ENCODE measurements at places on chromosomes 5 and 9. TPM values are rescaled to one million over a fixed set of nuclear protein-coding genes. Genes with fewer than 3 reads are reported as not detected.

GRCh38 chr5:402615-403359, 40.2 kb upstream of the EXOC3 start:
- H3K27me3 ChIP-seq: peaks cover 27% of the 10 kb centered on the region
- no peaks in the 10 kb centered on the region for H3K36me3 ChIP-seq
- peaks cover 14% of the 10 kb centered on the region for H3K4me1 ChIP-seq
- no peak overlapping the region for H3K27ac ChIP-seq
- H3K4me3 ChIP-seq: no peak overlapping the region

GRCh38 chr9:2158766-2159430, 143.8 kb downstream of the SMARCA2 start:
- H3K4me1 ChIP-seq: peaks cover 52% of the 10 kb centered on the region
- no peaks in the 10 kb centered on the region for H3K27me3 ChIP-seq
- DNase-seq: no peak

- H3K4me1 ChIP-seq: no peaks in the 10 kb centered on the region
- no peaks in the 10 kb centered on the region for H3K36me3 ChIP-seq
- no peak for DNase-seq
Measured at GRCh38 chr5:33423018-33423630, 17.6 kb upstream of the TARS1 start.

GRCh38 chr9:37480759-37481158, 5.0 kb upstream of the POLR1E start:
- DNase-seq: no peak
- peaks cover 17% of the 10 kb centered on the region for H3K27me3 ChIP-seq
- H3K4me3 ChIP-seq: no peak overlapping the region

GRCh38 chr5:90930756-90931431, 372.3 kb downstream of the ADGRV1 start:
- peaks cover 8% of the 10 kb centered on the region for H3K27me3 ChIP-seq
- no peak overlapping the region for H3K27ac ChIP-seq

GRCh38 chr5:34789021-34789531, 49.9 kb upstream of the TTC23L start:
- H3K36me3 ChIP-seq: no peaks in the 10 kb centered on the region
- peaks cover 7% of the 10 kb centered on the region for H3K27me3 ChIP-seq

- H3K36me3 ChIP-seq: no peaks in the 10 kb centered on the region
- no peaks in the 10 kb centered on the region for H3K4me1 ChIP-seq
- H3K4me3 ChIP-seq: no peak overlapping the region
- no peak for DNase-seq
- H3K27me3 ChIP-seq: no peaks in the 10 kb centered on the region
Measured at GRCh38 chr5:67393211-67393610, 196.6 kb upstream of the CD180 start.

DNA sequence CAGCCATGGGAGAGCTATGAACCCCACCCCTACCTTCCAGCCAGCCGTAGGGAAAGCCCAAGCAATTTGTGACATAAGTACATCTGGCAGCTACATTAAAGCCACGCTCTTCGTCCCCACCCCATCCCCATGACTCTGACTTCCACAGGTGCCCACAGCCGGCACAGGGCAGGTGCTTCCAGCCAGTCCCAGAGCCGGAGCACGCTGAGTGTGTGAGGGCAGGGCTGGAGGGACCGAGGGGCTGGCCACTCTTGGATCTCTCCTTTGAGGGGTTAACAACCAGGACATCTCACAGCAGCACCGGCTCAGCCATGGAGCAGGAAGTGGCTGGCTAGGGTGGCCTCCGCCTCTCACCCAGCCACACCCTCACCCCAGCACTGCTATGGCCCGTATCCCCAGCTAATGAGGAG, 2.4 kb upstream of the FAM78A start:
- peaks cover 4% of the 10 kb centered on the region for H3K27me3 ChIP-seq
- H3K4me1 ChIP-seq: peaks cover 20% of the 10 kb centered on the region
- peak overlapping the region; percentile 76 for H3K4me3 ChIP-seq
- H3K36me3 ChIP-seq: peaks cover 26% of the 10 kb centered on the region
- H3K27ac ChIP-seq: peak overlapping the region; percentile 28
- DNase-seq: no peak

The SYK gene
- 0.07 TPM for total RNA-seq

Data from activated naive CD4-positive, alpha-beta T cell treated with anti-CD3 and anti-CD28 coated beads for 36 hours (primary cell).